ENCODE measurements at places on chromosomes 7 and 10.

DNA sequence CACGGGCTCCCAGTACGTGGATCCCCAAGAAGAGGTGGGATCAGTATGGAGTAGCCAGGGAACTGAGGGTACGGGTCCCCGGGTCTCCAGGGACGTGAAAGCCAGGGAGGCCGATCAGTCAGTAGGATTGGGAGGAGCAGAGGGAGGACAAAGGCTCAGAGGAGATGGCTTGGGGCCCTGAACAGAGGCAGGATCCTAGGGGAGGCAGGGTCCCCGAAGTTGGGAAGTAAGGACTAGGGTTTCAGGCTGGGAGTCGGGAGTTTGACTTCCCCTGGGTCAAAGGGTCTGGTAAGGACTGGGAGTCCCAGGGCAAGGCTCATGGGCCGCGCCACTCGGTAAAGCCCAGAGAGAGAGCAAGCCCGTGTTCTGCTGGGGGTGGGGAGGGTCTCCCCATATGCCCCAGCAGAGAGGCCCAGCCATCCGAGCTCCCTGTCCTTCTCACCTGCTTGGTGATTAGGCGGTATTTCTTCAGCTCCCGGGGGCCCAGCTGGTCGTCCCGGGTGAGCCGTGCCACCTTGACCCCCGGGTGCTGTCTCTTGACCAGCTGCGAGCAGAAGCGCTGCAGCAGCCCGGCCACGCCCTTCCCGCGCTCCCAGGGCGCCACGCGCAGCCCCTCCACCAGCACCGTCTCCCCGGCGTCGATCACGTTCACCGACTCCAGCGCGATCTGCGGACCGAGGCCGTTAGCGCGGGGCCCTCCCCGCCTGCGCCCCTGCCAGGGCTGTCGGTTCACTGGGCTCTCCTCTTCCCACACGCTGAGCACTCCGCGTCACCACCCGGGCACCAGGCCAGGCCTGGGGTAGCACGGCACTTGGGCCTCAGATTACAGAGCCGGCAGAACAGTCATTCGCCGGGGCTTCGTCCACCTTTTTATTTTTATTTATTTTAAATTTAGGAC, 7.0 kb downstream of the NAT16 start:
- DNase-seq: no peak

GRCh38 chr7:100691676-100692577, 2.1 kb downstream of the GIGYF1 start:
- no peak for DNase-seq

DNA sequence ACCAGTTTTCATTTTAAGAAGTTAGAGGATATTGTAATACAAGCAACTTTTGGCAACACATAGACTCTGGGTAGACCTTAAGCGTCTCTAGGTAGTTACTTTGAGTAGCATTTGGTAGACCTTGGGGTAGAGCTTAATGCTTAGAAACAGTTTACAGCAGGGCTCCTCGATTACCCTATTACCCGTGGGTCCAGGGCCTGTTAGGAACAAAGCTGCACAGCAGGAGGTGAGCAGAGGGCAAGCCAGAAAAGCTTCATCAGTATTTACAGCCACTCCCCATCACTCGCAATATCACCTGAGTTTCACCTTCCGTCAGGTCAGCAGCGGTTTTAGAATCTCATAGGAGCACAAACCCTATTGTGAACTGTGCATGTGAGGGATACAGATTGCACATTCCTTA, 173.5 kb downstream of the TSPAN12 start:
- no peak for DNase-seq

DNA sequence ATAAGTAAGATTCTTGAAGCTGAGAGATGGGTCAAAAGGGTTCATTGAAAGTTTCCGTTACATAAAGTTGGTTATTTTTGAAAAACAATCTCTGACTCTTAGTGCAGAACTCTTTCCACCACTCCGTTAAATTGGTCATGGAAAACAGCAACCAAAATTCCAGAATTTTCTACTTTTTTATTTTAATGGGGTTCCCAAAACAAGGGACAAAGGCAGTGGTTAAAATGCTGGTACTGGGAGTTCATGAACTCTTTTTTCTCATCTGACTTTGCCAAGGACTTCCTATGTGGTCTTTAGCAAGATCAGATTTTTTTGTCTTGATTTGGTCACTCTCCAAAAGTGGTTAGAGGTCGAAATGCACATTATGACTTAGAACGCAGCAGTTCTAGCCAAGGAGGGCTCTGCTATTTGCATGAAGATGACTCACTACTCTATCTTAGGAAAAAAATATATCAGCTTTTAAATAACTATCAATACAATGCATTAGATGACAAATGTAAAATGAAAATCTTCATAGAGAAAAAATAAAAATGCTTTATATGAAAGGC, 145.7 kb downstream of the REEP3 start:
- no peak for DNase-seq

DNA sequence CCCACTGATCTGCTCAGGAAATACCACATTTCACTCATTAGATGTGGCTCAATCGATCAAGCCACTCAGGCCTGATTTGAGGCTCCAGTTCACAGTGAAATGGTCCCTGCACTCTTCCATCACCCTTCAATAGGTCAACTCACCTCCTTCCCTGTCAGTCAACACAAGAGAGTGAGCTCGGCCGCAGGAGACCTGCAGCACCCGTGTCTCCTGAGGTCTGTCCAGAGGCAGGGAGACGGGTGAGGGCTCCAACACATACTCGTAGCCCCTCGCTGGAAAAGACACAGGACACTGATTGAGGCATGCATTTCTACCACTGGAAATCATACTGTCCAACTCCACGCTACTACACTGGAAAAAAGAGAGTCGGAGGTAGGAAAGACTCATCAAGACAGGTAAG, 7.1 kb downstream of the RCC1L start:
- DNase-seq: no peak

- no peak for DNase-seq
Observed at GRCh38 chr10:90213346-90213745, 512.0 kb downstream of the KIF20B start.

- no peak for DNase-seq
Observed at GRCh38 chr7:132738254-132738653, 162.0 kb upstream of the PLXNA4 start.

DNA sequence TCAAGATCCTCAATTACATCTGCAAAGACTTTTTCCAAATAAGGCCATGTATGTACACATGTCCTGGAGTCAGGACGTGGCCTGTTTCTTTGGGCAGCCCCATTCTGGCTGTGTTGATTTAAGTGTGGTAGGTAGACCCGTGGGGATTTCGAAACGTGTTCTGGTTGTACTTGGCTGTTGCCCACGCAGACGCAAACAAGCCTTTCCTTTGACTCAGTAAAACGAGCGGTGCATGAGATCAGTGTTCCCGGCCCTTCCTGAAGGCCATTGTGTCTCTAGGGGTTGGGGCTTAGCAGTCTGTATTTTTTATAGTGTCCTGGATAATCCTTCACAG, 64.8 kb upstream of the DNAJB6 start:
- no peak for DNase-seq

DNA sequence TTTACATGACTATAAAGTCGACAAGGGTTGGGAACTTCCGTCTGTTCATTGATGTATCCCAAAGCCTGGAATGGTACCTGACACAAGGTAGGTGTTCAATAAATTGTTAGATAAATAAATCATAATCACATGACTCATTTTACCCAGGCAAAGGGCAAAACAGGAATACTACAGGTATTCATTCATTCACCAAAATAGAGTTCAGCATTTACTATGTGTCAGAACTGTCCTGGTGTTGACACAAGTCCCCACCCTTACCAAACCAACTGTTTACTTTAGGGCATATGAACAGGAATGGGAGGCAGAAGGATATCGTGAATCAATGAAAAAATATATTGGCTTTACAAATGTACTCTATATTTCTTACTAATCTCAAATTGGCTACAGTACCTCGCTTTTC, 666 bp upstream of the YAE1 start:
- no peak for DNase-seq

- DNase-seq: no peak
Observed at GRCh38 chr10:101857802-101858476, 14.3 kb upstream of the KCNIP2 start.

- DNase-seq: no peak
Observed at GRCh38 chr7:33842150-33842549, 63.2 kb upstream of the BMPER start.

GRCh38 chr10:33001908-33002492, 44.0 kb upstream of the ITGB1 start:
- no peak for DNase-seq

DNA sequence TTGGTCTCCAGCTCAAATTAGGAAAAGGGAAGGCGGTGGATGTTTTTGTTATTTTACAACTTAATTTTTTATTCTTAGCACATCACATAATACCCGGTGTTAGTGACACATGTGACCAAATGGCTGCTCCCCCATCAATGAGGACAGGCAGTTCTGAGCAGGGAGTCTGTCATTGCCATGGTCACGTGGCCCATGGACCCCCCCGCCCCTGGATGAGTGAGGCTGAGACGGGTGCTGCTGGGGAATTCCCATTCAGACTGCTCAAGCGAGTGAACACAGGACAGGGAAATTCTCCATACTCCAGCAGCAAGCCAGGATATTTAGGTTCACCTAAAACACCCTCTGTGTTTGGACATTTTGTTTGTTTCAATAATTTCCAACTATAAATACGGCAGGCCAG, 34.7 kb upstream of the SLC35B4 start:
- no peak for DNase-seq

DNA sequence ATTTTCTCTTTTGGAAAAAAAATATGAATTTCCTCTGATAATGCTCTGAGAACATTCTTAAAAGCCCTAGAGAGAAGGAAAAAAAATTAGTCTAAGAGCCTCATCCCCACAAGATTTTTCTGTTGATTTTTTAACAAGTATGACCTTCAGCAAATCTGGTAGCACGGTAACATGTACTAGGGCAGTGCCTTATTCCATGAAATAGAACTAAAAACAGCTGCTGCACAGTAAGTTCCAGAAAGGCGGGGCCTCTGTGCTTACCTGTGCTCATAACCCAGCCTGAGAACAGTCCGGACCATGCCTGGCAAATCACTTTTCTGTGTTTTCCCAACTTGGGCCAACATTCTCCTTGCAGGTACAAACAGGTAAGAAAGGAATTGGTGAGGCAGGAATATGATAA, 519.1 kb upstream of the AKR1E2 start:
- DNase-seq: no peak

DNA sequence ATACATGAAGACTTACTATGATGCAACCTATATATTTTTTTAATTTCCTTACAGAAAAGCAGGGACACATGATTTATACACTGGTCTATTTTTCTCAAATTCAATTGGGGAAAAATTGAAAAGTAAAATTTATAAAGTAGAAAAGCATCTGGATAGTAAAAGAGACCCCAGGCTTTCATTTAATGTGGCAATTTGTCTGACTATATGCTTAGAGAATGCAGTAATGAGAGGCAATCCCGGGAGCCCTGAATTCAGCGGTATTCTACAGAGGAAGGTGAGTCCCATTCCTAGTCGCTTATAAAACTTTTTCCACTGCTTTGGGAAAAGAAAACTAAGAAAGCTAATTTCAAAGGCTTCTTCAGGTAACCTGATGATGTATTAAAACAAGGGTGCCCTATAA, 167.1 kb downstream of the SEMA3D start:
- no peak for DNase-seq

DNA sequence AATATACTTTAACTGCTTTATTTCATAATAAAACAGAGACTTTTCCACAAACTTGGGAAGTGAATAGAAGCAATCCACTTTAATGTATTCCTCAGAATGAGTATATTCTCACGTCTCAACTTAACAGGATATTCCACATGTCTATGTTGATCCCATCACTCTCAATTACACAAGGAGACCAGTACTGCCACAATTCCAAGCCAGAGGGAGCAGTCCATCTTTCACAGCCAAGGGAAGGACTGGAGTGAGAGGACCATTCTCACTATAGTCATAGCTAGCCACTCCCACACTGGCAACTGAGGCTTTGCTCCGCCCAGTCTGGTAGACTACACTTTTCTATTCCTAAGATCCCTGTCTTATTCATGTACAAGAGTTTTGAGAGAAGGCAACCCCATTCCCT, 553.9 kb downstream of the CNTNAP2 start:
- DNase-seq: no peak

GRCh38 chr10:5546891-5547680, 22.3 kb downstream of the CALML3 start:
- DNase-seq: no peak

- DNase-seq: no peak
Observed at GRCh38 chr7:44775383-44776107, 20.9 kb upstream of the PPIA start.

GRCh38 chr10:36802490-36803153, 322.8 kb upstream of the ANKRD30A start:
- peak; percentile 9 for DNase-seq

Measured in nucleus accumbens (tissue), 56 donors.